SJSA1 (cell line): ENCODE measurements at places on chromosomes 13 and 19.
A peak's percentile ranks its signal among the peaks of the same experiment; 100 is the strongest.

- no peak for DNase-seq
- H3K4me1 ChIP-seq = peaks cover 20% of the 10 kb centered on the region
- H3K27me3 ChIP-seq = no peaks in the 10 kb centered on the region
- H3K36me3 ChIP-seq = no peaks in the 10 kb centered on the region
Observed at GRCh38 chr13:50322006-50322405, 306.8 kb downstream of the KCNRG start.

- H3K36me3 ChIP-seq = peaks cover 58% of the 10 kb centered on the region
- H3K27ac ChIP-seq = peak overlapping the region; percentile 0; the same call in 1 of the 2 replicates
- no peak overlapping the region for H3K4me3 ChIP-seq
- DNase-seq = peak; percentile 91
Observed at GRCh38 chr13:111216166-111216960, 101.3 kb downstream of the ARHGEF7 start.

DNA sequence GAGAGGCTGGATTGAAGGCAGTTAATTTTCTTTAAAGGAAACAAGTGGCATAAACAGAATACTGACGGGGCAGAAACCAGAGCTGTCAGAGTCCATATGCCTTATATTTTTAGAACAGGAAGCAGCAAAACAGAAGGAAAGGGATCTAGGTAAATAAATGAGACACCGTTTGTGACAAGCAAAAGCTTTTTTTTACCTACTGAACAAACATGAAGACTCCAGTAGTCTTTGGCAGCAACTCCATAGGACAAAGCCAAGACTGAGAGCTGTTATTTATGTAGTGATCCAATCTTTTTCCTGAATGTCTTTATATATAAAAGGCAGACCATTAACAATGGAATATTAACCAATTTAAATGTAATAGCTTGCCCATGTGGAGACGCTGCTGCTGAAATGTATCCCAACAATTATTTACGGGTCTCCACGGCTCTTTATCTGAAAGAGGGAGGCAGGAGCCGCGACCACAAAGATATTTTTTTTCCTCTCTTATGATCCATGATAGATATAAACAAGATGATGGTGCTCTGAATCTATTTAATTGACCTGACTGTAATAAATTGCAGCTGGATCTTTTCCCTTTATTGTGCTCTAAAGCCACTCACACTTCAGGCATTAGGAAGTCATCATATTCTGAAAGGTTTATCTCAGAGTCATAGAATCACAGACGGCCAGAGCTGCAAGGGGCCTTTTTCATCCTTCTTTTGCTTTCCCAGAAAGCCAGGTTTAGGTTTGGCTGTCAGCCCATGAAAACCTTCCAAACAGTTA lies 687.8 kb downstream of the EFNB2 start:
- no peak overlapping the region for H3K27ac ChIP-seq
- no peak for DNase-seq
- no peaks in the 10 kb centered on the region for H3K36me3 ChIP-seq

DNA sequence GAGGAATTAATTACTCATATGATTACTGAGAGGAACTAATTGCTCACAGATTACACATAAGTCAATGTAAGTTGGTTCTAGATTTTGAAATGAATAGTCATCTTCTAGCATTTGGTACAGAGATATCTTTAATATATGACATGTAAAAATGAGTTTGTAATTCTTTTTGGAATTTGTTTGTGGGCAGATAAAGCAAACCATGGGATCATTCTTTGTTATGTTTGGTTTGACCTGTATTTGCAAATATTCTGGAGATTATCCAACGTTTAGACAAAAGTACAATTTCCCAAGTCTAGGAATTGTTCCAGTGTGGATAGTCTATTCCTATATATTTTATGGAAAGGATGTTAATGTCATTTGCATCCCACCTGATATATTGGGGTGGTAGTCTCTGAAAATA lies 309.6 kb upstream of the EDNRB start:
- H3K27me3 ChIP-seq = peaks cover 4% of the 10 kb centered on the region
- peaks cover 7% of the 10 kb centered on the region for H3K4me1 ChIP-seq
- no peak overlapping the region for H3K27ac ChIP-seq
- H3K36me3 ChIP-seq = no peaks in the 10 kb centered on the region
